Right lobe of liver (tissue), 6 donors: ENCODE measurements at places on chromosomes 6 and 20. TPM values are rescaled to one million over a fixed set of nuclear protein-coding genes. Genes with fewer than 3 reads are reported as not detected.

GRCh38 chr6:24936641-24937317, 1.0 kb upstream of the RIPOR2 start:
- no peak for DNase-seq

DNA sequence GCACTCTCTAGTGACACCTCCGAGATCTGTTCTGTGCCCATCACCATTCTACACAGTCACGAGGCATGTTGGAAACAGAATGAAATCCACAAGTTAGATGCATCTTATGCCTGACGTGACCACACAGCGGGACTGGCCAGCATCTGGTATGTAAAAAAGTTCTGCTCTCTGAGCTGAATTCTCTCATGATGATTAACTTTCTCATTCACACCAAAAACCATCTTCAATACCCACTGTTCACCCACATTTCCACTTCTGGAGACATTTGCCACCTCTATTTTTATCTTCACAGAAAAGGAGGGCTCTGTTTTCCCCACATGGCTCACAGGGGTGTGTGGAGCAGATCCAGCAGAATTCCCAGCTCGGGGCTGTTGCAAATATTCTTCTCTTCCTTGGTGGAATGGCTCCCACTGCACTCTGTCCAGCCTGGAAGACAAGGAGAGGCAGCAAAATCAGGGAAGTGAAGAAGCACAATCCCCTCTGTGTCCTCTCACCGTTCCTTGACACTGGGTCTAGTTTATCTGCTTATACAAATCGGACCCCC, 303.4 kb downstream of the TAF4 start:
- DNase-seq, result no peak

GRCh38 chr6:150229436-150230163, 86.8 kb downstream of the PPP1R14C start:
- no peak for DNase-seq

The MEP1A gene
- not detected for total RNA-seq

The FAM209B gene
- 0.44 TPM for total RNA-seq

The PLN gene
- 0.25 TPM for total RNA-seq

DNA sequence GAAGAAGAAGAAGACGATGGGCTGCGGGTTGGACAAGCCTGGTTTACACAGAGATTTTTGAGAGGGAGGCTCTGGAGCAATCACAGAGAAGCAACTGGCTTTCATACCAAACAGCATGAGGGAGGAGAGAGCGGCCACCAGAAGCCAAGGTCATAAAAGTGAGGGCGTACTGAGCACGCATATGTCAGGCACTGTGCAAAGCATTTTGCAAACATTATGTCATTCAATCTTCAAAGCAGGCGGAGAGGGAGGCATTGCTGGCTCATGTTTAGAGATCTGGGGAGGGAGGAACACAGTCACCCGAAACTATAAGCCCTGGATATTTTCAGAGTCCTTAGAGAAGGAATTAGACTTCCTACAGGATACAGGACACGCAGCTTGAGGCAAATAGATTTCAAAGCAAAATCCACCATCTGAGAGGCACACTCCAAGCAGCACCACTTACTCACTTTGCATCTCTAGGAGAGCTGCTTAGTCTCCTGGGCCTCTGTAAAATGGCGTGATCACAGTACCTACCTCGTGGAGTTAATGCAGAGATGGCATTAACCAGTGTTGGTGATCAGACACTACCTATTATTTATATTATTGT, 24.6 kb downstream of the RAMACL start:
- DNase-seq, result no peak

GRCh38 chr6:167108278-167108677, 14.6 kb upstream of the CCR6 start:
- DNase-seq, result no peak

The FBXO9 gene
- total RNA-seq, result 60.0 TPM

GRCh38 chr6:99143108-99143861, 195.5 kb upstream of the FBXL4 start:
- no peak for DNase-seq

The CLPSL1 gene
- total RNA-seq, result not detected

- DNase-seq, result no peak
Measured at GRCh38 chr20:19817017-19817416, 59.0 kb downstream of the RIN2 start.

The FKBP5 gene
- 36.1 TPM for total RNA-seq

- DNase-seq, result no peak
Measured at GRCh38 chr6:159919011-159919511, 28.3 kb downstream of the MAS1 start.

The CENPQ gene
- 0.81 TPM for total RNA-seq
